ENCODE measurements at places on chromosomes 5 and 9. TPM values are rescaled to one million over a fixed set of nuclear protein-coding genes. Genes with fewer than 3 reads are reported as not detected.

Gene NPR3
- not detected for total RNA-seq

Gene C9orf57
- total RNA-seq = not detected

Gene C8G
- total RNA-seq = 14.5 TPM

Gene TOMM5
- total RNA-seq = 52.4 TPM

Gene RNF224
- total RNA-seq = 0.39 TPM

Gene SAP30L
- total RNA-seq = 18.1 TPM

Gene OLFM1
- total RNA-seq = 387 TPM

Gene ZNF300
- 33.9 TPM for total RNA-seq

Gene GLRA1
- total RNA-seq = 0.22 TPM

Gene CD74
- total RNA-seq = 3.1 TPM

Gene POC5
- 21.5 TPM for total RNA-seq

- H3K4me3 ChIP-seq = peak overlapping the region; percentile 55
- H3K27me3 ChIP-seq = peaks cover 2% of the 10 kb centered on the region
- H3K36me3 ChIP-seq = no peaks in the 10 kb centered on the region
- H3K4me1 ChIP-seq = peaks cover 3% of the 10 kb centered on the region
- no peak for DNase-seq
These were observed 1.5 kb downstream of the CA9 start for GRCh38 chr9:35675204-35675603.

GRCh38 chr5:98975223-98975622 lies 46.4 kb upstream of the CHD1 start:
- H3K4me3 ChIP-seq = no peak overlapping the region
- no peaks in the 10 kb centered on the region for H3K27me3 ChIP-seq
- H3K27ac ChIP-seq = no peak overlapping the region

- H3K27me3 ChIP-seq = peaks cover 3% of the 10 kb centered on the region
- DNase-seq = no peak
- H3K4me3 ChIP-seq = no peak overlapping the region
- no peaks in the 10 kb centered on the region for H3K36me3 ChIP-seq
- H3K27ac ChIP-seq = no peak overlapping the region
These were observed 88.4 kb upstream of the RGS7BP start for GRCh38 chr5:64417390-64417789.

DNA sequence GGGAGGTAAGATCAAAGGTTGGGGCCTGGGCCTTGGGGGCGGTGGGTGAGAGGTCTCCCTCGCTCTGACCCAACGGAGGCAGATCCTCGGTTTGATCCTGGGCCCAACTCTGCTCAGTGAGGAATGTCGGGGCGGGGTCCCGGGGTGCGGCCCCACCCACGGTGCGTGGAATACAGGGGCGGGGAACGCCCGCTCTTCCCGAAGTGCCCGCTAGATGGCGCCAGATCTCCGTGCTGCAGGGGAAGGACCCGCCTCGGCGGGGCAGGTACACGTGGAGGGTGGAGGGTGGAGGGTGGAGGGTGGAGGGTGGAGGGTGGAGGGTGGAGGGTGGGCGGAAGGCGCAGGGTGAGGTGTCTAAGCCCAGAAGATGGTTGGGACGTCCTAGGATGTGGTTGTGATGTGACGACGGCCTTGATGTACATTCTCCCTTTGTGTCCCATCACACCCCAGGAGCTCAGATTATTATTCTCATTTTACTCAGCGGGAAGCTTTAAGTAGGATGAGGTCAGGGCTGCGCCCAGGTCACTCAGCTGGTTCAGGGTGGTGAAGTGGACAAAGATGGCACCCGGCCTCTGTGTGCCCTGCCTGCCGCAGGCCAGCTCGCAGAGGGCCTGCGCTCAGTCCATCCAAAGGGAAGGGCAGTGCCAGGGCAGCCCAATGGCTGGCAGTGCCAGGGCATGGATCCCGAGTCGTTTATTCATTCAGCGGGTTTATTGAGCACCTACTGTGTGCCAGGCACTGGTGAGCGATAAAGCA lies 9.4 kb upstream of the RPS14 start:
- H3K4me1 ChIP-seq = peaks cover 15% of the 10 kb centered on the region
- no peaks in the 10 kb centered on the region for H3K36me3 ChIP-seq
- peak; percentile 88 for DNase-seq
- H3K4me3 ChIP-seq = peak overlapping the region; percentile 65

DNA sequence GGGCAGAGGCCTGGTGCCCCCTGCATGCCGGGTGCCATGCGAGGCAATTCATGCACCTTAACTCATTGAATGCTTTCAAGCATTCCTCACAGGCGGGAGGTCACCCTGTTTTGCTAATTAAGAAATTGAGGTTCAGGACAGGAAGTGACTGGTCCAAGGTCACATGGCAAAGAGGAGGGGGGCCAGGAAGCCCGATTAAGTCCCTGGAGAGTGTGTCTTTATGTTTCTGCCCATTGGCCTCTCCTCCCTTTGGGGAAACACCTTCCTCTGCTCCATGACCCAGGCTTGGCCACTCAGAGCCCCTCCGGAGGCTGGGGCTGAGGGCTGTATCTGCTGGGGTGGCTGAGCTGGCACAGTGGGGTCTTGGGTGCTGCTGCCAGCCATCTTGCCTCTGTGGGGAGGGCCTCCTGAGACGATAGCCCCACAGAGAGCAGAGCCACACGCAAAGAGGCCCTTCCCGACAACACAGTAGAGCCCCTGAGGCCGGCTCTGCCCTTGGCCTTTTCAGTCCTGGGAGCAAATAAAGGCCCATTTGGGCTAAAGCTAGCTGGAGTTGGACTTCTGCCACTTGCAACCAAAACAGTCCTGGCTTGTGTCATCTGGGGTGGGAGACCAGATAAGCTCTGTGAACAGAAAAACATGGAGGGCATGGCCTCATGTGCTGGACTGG lies 90.8 kb upstream of the NEURL1B start:
- DNase-seq = no peak
- H3K4me3 ChIP-seq = no peak overlapping the region
- peaks cover 4% of the 10 kb centered on the region for H3K27me3 ChIP-seq
- H3K27ac ChIP-seq = no peak overlapping the region

- H3K27me3 ChIP-seq = peaks cover 5% of the 10 kb centered on the region
- H3K4me3 ChIP-seq = no peak overlapping the region
- DNase-seq = no peak
These were observed 261.6 kb upstream of the VLDLR start for GRCh38 chr9:2359891-2360471.

DNA sequence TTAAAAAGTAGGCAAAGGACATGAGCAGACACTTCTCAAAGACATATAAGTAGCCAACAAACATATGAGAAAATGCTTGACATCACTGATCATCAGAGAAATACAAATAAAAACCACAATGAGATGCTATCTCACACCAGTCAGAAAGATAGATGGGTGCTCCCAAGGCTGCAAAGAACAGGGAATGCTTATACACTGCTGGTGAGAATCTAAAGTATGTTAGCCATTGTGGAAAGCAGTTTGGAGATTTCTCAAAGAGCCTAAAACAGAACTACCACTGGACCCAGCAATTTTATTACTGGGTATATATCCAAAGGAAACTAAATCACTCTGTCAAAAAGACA lies 154.2 kb downstream of the NDUFS4 start:
- no peak overlapping the region for H3K4me3 ChIP-seq
- no peaks in the 10 kb centered on the region for H3K4me1 ChIP-seq
- H3K27ac ChIP-seq = no peak overlapping the region
- H3K36me3 ChIP-seq = peaks cover 15% of the 10 kb centered on the region
- DNase-seq = no peak

- no peaks in the 10 kb centered on the region for H3K27me3 ChIP-seq
- H3K27ac ChIP-seq = no peak overlapping the region
- H3K4me3 ChIP-seq = no peak overlapping the region
These were observed 1470.6 kb downstream of the MAT2B start for GRCh38 chr5:164975986-164976385.

DNA sequence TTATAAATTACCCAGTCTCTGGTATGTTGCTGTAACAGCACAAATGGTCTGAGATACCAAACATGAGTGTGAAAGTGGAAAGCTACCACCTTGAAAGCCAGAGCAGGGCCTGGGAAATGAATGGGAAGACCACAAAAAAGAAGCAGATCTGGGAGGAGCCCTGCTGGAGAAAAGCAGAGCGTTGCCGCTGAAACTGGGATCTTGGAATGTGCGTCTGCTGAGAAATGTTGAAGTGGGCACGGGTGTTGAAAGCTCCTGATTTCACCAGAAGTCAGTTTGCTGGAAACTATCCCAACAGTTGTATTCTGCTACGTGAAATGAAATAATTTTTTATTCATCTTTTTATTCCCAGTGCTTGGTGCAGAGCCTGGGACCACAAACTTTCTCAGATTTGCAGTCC lies 40.0 kb downstream of the NUDT12 start:
- no peaks in the 10 kb centered on the region for H3K27me3 ChIP-seq
- no peak overlapping the region for H3K27ac ChIP-seq
- H3K4me3 ChIP-seq = no peak overlapping the region
- H3K4me1 ChIP-seq = no peaks in the 10 kb centered on the region

DNA sequence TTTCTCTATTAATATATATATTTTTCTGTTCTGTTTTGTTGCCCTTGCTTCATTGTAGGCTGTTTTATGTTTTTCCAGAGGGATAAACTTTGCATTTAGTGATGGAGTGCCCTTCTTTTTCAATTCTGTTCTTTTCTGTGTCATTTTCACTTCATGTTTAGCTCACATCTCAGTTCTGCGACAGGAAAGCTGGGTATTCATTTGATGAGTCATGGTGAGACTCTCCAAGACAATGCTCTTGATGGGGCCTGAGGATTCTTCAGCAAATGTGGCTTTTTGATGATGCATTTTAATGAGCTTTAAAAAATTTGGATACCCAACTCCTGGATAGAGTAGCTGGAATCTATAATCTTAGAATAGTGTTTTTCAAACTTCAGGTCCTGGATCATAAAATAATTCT lies 56.5 kb upstream of the SPATA31D4 start:
- no peak for DNase-seq
- no peaks in the 10 kb centered on the region for H3K36me3 ChIP-seq
- no peaks in the 10 kb centered on the region for H3K27me3 ChIP-seq

GRCh38 chr5:54844905-54845566 lies 140.4 kb downstream of the ESM1 start:
- peaks cover 10% of the 10 kb centered on the region for H3K27me3 ChIP-seq
- H3K36me3 ChIP-seq = no peaks in the 10 kb centered on the region
- H3K27ac ChIP-seq = peak overlapping the region; percentile 64
- peak overlapping the region; percentile 41 for H3K4me3 ChIP-seq

GRCh38 chr9:14098486-14099180 lies 215.3 kb downstream of the NFIB start:
- peaks cover 4% of the 10 kb centered on the region for H3K27me3 ChIP-seq
- no peak for DNase-seq
- no peak overlapping the region for H3K27ac ChIP-seq
- peaks cover 21% of the 10 kb centered on the region for H3K4me1 ChIP-seq
- no peaks in the 10 kb centered on the region for H3K36me3 ChIP-seq

GRCh38 chr5:55222985-55223811 lies 3.9 kb downstream of the MCIDAS start:
- no peak overlapping the region for H3K27ac ChIP-seq

DNA sequence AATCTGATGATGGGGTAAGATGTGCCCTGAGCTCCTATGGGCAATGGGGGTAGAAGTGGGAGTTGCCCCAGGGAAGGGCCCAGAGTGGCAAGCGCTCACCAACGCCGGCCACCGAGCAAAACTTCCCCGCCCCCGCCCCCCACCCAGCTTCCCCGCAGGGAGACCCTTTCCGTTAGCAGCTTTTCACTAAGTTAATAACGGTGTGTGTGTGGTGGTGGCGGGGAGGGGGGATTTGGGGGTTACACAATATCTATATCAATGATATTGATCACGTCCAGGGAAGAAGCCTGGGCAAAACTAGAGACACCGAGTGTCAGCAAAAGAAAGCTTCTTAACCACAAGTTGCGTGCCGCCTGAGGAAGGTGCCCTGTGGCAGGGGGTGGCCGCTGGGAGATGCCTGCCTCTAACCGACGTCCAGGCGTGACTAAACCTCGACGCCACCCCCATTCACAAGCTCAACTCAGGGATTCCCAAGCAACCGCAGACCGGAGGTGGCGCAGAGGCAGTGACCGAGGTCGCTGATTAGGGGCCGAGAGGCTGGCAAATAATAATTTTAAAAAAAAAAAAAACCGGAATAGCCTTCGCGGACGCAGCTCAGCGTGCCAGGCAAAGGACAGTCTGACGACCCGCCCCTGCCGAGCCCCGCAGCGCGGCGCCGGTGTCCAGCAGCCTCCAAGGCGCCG lies 222.6 kb downstream of the MEF2C start:
- peaks cover 18% of the 10 kb centered on the region for H3K4me1 ChIP-seq
- H3K27ac ChIP-seq = peak overlapping the region; percentile 48
- DNase-seq = no peak

DNA sequence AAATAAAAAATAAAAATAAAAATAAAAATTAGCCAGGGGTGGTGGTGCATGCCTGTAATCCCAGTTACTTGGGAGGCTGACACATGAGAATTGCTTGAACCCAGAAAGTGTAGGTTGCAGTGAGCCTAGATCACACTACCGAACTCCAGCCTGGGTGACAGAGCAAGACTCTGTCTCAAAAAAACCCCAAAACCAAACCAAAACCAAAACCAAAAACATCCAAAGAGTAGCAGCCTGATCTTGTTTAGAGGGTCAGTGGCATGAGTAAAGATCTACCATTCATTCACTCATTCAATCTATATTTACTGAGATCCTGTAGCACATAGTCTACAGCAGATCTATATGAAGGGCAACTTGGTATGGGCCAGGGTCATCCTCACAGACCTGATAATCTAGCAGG lies 202.4 kb downstream of the MAPKAP1 start:
- no peak overlapping the region for H3K4me3 ChIP-seq
- no peak for DNase-seq
- H3K27me3 ChIP-seq = peaks cover 4% of the 10 kb centered on the region
- H3K4me1 ChIP-seq = peaks cover 6% of the 10 kb centered on the region

- no peak overlapping the region for H3K4me3 ChIP-seq
- H3K27ac ChIP-seq = peak overlapping the region; percentile 6
- DNase-seq = no peak
- H3K27me3 ChIP-seq = peaks cover 4% of the 10 kb centered on the region
- peaks cover 11% of the 10 kb centered on the region for H3K4me1 ChIP-seq
These were observed 26.0 kb downstream of the NDUFS6 start for GRCh38 chr5:1827025-1827885.

GRCh38 chr9:108636013-108636412 lies 219.8 kb downstream of the ACTL7B start:
- H3K4me3 ChIP-seq = no peak overlapping the region
- no peak overlapping the region for H3K27ac ChIP-seq
- no peaks in the 10 kb centered on the region for H3K27me3 ChIP-seq
- H3K4me1 ChIP-seq = no peaks in the 10 kb centered on the region

- no peaks in the 10 kb centered on the region for H3K27me3 ChIP-seq
- no peaks in the 10 kb centered on the region for H3K36me3 ChIP-seq
- H3K27ac ChIP-seq = no peak overlapping the region
- H3K4me3 ChIP-seq = no peak overlapping the region
These were observed 84.1 kb downstream of the PPP2R2B start for GRCh38 chr5:146794326-146795029.

Data from glutamatergic neuron (in vitro differentiated cells).